NCI-H2081 treated with DMSO at 0.1 percent for 48 hours (cell line): ENCODE measurements at places on chromosomes 5 and 9.
A peak's percentile ranks its signal among the peaks of the same experiment; 100 is the strongest.

DNA sequence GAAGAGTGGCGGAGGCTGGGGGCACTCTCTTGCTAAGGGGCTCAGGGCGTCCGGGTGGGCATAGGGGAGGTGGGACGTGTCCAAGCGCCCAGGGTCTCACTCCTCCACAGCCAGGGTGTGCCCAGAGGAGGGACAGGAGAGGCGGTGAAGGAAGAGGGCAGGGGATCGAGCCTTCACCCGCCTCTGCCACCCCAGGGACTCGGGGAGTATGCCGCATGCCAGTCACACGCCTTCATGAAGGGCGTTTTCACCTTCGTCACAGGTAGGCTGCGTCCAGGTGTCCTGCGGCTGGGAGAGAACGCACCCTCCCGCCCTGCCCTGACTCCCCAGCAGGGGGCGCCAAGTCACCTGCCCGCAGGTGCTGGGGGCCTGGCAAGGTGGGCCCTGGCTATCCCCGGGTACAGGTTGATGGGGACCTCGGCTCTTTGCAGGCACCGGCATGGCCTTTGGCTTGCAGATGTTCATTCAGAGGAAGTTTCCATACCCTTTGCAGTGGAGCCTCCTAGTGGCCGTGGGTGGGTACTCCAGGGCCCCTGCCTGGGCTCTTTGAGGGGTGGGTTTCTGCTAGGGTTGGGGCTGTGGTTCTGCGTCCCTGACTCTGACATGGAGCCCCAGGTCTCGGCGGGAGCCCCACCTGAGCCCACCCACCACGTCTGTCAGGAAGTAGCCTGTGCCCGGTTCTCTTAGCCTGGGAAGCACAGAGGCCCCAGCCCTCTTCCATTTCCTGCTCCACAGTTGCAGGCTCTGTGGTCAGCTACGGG is 552 bp downstream of the TMEM141 start:
- DNase-seq = no peak

DNA sequence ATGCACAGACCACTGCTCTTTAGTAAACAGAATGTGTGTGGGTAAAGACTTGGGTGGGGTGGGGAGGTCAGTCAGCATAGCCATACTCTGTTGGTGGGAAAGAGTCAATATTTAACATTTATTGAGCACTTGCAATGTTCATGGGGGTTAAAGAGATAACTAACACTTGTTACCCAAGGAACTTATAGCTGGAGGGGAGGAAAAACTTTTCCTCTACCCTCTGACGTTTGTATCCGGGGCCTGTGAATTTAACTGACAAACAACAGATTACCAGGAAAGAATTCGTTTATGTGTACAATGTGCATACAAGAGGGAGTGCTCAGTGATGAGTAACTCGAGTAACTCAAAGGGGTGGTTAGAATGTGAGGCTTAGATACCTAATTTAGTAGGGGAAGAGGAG is 6.8 kb upstream of the CLINT1 start:
- DNase-seq = no peak

DNA sequence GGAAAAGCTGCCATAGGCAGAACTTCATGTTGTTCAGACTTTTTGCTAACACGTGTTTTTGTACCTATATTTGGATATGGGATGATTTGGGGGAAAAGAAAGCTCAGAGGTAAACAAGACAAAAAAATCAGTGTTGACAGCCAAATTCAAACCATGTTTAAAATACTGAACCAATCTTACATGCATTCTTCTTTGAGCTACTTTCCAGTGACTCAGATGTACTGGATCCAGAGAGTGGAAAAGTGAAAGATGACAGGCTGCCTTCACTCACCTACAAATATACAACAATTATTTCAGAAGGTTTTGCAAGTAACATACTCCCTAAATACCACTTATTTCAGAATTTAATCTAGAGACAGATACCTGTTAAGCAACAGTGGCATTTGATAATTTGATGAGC is 165.7 kb downstream of the MPDZ start:
- DNase-seq = no peak

DNA sequence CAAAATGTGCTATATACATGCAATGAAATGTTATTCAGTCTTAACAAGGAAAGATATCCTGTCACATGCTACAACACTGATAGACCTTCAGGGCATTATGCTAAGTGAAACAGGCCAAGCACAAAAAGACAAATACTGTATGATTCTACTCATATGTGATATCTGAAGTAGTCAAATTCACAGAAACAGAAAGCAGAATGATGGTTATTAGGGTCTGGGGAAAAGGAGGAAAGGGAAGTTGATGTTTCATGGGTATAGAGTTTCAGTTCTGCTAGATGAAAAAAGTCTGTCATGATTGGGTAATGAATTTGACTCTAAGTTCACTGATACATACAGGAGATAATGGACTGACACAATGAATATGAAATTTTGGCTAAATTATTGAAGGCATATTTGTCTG is 11.2 kb upstream of the RIC1 start:
- no peak for DNase-seq

DNA sequence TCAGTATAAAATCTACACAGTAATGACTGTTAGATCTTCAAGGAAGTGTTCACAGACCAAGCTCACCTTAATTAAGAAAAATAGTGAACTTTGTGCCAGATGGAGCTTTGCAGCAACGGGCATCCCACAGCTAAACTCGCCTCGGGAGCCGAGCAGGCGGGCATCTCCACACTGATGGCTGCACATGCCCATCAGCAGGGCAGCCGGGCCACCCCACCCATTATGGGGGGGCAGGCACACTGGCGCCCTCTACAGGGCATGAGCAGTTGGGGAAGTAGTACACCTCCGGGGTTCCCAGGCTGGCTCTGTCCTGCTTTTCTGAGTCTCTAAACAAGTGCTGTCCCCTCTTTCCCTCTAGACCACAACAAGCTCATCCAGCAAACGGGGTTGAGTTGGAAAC is 21.6 kb downstream of the ANKS6 start:
- no peak for DNase-seq

GRCh38 chr9:134289241-134289875 is 36.9 kb upstream of the RXRA start:
- DNase-seq = no peak

DNA sequence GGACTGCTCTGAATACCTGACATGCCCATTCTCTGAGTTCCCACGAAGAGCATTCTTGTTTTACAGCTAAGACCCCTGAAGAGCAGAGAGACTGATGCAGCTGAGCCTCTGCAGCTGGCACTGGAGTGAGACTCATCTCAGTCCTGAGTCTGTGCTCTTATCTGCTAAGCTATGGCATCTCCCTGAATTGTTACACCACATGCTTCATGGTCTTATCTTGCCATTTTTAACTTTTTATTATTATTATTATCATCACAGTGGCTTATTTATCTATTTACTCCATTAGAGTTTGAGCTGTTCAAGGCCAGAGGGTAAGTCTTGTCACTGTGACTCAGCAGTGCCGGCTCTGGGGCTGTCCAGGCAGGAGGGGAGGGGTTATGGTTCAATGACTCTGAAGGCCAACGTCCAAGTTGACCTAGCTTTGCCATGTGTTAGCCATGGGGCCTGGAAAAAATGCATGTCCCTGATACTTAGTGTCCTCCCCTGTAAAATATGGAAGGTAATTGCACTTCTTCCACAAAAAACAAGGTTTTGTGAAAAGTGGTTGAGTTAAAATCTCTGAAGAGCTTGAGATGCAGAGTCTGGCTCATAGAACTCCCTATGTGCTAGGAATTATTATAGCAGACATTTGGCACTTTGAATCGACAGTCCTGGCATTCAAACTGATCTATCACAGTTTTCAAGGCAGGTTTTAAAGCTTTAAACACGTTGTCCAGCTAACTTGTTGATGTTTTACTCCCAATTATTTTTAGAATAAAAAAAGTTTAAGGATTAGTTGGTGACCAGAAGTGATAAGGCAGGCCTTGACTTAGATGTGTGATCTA is 94.6 kb downstream of the ALDH1A1 start:
- DNase-seq = no peak

DNA sequence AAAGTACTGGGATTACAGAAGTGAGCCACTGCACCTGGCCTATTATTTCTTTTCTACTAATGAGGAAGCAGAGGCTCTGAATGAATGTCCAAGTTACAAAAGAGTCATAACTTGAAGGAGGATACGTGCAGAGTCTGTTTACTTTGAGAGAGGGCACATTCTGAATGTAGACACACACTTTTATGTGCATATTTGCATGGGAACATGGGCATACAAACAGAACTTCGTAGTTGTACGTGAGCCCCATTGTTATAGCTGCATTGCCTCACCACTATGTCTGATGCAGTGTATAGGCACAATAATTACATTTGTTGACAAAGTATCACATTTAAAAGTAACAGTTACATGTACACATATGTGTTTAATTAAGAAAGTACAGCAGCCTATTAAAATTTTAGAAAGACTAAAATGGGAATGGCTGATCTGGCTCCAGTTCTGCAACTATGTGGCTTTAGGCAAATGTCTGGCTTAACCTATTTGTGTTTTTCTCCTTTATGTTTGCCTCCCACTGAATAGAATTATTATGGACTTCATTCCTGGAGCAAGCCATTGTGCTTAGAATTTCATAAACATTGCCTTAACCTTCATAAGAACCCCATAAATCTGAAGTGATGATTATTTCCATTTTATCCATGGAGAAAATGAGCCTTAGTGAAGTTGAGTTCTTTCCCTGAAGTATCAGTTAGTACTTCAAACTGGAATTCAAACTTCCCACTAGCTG is 3.0 kb upstream of the DPYSL3 start:
- no peak for DNase-seq

GRCh38 chr5:129465776-129466344 is 5.8 kb downstream of the ADAMTS19 start:
- DNase-seq = no peak

DNA sequence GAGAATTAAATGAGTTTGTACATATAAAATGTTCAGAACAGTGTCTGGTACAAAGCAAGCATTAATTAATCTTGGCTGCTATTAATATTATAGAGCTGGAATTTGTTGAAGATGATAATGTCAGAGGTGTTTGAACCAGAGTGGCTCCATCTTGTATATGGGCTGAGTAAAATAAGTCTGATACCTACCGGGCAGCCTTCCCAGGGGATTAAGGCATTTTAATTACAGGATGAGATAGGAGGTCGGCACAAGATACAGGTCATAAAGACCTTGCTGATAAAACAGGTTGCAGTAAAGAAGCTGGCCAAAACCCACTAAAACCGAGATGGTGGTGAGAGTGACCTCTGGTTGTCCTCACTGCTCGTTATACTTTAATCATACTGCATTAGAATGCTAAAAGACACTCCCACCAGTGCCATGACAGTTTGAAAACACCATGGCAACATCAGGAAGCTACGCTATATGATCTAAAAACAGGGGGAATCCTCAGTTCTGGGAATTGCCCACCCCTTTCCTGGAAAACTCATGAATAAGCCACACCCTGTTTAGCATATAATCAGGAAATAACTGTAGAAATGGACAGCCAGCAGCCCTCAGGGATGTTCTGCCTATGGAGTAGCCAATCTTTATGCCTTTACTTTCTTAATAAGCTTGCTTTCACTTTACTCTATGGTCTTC is 90.2 kb downstream of the PLK2 start:
- DNase-seq = no peak

- no peak for DNase-seq
Observed at GRCh38 chr5:83516377-83516776, 44.8 kb downstream of the VCAN start.

DNA sequence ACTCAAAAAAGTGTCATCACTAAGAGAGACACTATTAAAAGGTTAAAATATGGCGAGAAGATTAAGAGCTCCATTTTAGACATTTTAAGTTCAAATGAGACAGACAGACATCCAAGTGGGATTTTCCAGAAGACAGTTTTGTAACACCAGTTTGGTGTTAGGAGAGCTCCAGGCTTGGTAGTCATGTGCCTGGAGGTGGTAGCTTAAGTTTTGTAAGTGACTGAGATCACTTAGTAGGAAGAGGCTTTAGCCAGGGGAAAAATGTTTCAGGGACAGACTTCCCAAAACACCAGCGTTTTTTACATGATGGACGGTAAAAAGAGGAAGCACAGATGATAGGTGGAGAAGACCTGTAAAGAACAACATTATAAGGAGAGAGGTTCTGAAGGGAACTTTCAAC is 150.3 kb downstream of the GIN1 start:
- DNase-seq = no peak

DNA sequence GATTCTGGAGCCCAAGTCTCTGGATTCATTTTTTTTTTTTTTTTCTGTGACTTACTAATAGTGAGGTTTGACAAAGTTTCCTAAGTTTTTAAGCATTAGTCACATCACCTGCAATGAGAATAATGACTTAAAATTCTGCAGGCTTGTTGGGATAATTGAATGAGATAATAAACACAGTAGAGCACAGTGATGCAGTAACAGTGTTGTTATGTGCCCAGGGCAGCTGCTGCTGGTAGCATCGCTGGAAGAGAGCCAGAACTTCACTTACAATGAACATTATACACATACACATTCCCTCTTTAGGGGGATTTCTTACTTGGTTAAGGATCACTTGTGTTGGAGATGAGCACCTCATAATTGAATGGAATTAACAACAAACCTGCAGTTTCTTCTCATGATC is 78.9 kb downstream of the ALDH7A1 start:
- peak; percentile 37 for DNase-seq

DNA sequence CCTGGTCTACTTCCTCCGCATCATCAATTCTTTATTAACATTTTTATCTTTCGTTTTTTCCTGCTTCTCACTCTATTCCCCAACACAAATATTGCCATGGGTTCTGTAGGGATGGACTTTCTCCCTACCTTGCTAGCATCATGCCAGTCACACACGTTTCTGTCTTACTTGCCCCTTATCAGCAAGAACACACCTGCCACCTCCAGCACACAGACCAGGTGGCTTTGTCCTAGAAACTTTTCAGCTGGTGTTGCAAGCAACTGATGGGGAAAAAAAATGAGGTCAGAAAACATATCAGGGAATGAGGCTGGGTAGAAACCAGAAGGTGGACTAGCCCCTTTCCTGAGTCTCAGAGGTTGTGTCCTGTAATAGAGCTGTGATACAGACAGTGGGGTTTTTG is 5.8 kb downstream of the SH3RF2 start:
- DNase-seq = no peak

GRCh38 chr9:16656432-16657169 is 213.9 kb downstream of the BNC2 start:
- no peak for DNase-seq

GRCh38 chr9:124441291-124441690 is 9.0 kb upstream of the ADGRD2 start:
- DNase-seq = no peak
